Ovary (tissue), 10 donors: ENCODE measurements at places on chromosomes 3 and 15. TPM values are rescaled to one million over a fixed set of nuclear protein-coding genes. Genes with fewer than 3 reads are reported as not detected.

The EFCC1 gene
- 11.2 TPM for polyA plus RNA-seq

The SLC33A1 gene
- polyA plus RNA-seq: 10.9 TPM

The BBX gene
- polyA plus RNA-seq: 41.0 TPM

The ERC2 gene
- 1.2 TPM for polyA plus RNA-seq

The LRRIQ4 gene
- 0.05 TPM for polyA plus RNA-seq

DNA sequence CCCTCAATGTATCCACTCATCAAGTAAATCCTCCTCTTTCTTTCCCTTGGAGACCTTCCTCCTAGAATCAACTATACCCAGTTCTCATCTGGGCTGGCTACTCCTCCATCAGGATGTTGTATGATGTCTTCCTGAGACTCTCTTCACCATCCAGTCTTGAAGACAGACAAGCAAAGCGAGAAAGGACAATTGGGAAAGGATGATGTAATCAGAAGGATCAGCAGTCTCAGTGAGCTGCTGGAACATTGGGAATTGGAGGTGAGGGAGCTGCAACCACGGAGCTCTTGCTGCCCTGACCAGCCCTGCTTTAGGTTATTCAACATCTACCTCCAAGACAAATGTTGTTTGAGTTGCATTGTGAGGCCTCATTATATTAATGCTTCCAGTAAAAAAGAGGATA is 48.0 kb upstream of the UBP1 start:
- DNase-seq: no peak

DNA sequence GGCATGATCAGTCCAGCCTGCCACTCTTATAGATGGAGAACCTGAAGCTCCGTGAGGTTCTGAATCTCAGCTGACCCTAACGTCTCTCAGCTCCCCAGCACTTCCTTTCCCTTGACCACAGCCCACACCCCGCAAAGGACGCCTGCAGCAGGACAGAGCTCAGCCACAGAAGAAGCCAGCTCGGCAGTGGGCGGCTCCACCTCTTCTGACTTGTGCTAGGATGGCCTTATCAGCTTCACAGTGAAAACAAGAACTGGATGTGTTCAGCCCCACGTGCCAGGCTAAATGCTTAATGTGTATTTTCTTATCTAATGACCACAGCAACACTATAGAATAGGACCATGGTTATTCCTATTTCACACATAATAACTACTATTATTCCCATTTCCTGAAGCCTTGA is 127.6 kb downstream of the ARNT2 start:
- DNase-seq: no peak

DNA sequence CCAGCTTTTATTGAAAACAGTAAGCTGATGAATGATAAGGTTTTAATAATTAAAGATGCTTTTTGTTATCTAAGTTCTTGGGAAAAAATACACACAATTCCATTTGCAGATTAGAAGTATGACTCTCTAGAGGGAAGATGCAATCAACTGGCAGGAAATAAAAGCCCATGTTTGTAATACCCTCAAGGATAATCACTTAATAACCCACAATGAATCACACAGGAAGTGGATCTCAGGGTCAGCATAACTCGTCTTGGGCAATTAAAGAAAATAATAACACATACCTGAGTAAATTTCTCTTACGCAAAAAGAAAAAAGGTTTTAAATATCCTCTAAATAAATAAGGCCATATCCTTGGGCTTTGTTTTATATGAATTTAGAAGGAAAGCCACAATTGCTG is 9.4 kb upstream of the EID1 start:
- no peak for DNase-seq

DNA sequence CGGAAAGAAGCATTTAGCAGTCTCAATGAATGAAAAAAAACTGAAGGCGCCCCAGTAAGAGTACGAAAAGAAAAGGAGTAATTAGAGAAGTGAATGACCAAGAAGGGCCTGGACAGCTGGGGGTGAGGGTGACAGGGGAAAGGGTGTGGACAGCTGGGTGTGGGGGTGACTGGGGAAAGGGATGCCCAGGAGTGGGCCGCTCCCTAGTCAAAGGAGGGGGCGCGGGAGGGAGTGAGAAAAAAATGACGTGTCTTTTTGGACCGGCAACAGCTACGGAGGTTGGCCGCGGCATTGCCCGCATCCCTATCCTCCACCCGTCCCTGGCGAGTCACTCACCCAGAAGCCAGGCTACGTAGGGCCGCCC is 274 bp upstream of the ZCWPW2 start:
- no peak for DNase-seq

GRCh38 chr3:187567021-187567420 is 103.2 kb downstream of the SST start:
- DNase-seq: no peak

- DNase-seq: no peak
Measured at GRCh38 chr3:106552351-106553043, 683.7 kb upstream of the CBLB start.

DNA sequence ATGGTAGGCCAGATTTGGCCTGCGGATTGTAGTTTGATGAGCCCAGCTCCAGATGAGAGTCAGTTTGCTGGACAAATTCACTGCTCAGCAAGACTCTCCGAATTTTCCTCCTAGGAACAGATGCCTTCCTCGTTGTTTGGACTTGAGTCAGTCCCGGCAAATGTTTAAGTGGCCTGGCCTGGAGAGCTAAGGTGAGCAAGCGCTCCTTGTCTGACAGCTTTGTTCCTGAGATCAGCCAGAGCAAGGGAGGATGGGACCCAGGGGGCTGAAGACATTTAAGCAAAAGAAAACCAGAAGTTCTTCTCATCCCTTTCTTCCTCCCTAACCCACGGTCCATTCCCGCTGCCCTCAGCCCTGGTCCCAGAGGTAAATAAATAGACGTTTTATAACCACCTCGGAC is 40.3 kb downstream of the POLR2M start:
- no peak for DNase-seq

- DNase-seq: no peak
Measured at GRCh38 chr3:70264122-70264780, 48.2 kb downstream of the MDFIC2 start.

- DNase-seq: no peak
Measured at GRCh38 chr3:71107926-71108325, 475.6 kb downstream of the FOXP1 start.

DNA sequence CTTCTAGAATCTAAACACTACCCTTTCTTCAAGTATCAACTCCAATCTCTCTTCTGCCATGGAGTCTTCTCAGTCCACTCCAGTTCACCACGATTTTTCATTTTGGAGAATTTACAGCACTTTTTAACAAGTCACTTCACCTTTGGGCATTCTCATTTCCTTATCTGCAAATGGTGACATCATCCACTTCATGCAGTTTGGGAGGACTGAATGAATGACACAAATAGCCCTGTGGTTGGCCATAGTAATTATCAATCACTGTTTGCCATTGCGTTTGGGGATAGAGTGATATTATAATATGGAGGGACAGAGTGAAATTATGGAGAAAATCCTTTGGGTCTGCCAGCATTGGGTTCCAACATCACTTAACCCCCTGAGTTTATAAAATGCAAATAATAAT is 38.0 kb upstream of the TM4SF1 start:
- DNase-seq: no peak

GRCh38 chr15:59685737-59686297 is 3.3 kb downstream of the BNIP2 start:
- no peak for DNase-seq

DNA sequence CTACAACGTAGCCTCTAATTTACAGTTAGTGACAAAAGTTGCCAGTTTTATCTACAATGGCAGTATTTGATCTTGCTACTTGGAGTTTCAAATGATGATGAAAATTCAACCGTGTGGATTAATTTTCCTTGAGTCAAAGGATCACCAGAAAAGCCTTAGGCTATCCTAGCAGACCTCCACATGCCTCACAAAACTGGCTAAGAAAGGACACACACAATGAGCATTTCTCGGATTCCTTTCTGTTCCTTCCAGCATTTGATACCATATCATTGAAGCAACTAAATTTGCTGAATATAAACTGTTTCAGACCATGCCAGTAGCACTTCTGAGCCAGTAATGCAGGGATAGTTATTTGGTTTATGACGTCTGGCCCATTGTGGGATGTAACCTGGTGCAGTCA is 587.4 kb upstream of the MDFIC2 start:
- DNase-seq: no peak

GRCh38 chr3:184757022-184757651 is 45.3 kb upstream of the MAGEF1 start:
- DNase-seq: peak; percentile 53

- DNase-seq: no peak
Measured at GRCh38 chr3:63029326-63029725, 154.1 kb upstream of the CADPS start.
